NCI-H1105 (cell line): ENCODE measurements at places on chromosomes 1 and 21.

- DNase-seq = no peak
These were observed 49.7 kb upstream of the TSNAX start for GRCh38 chr1:231478811-231479210.

- no peak for DNase-seq
These were observed 1.1 kb downstream of the SOD1 start for GRCh38 chr21:31660591-31660990.

GRCh38 chr1:172482044-172482443 is 38.2 kb upstream of the PIGC start:
- DNase-seq = no peak

DNA sequence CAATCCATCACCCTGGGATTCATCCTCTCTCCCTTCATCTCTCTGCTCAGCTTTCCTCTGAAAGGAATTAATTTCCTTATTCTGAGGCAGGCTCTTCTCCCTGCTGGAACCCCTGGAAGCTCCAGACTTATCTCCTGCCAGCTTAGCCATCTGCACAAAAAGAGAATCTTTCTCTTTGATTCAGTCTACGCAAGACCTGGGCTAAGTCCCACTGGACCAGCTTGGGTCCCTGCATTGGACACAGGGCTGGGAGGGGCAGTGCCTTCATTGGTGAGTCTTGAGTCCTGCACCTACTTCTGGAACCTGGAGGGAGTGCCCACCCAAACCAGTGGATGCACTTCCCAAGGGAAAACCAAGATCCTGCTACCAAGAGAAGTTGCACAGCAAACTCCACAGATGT is 271.7 kb upstream of the CSF3R start:
- DNase-seq = no peak

GRCh38 chr1:113616156-113616555 is 143.1 kb downstream of the PHTF1 start:
- no peak for DNase-seq
